T-helper 17 cell (primary cell): ENCODE measurements at places on chromosomes 5 and 9. TPM values are rescaled to one million over a fixed set of nuclear protein-coding genes. Genes with fewer than 3 reads are reported as not detected.

Gene LIFR
- 0.27 TPM for total RNA-seq

Gene NKD2
- total RNA-seq, result not detected

Gene NIM1K
- 0.76 TPM for total RNA-seq

Gene EPB41L4B
- total RNA-seq, result not detected

Gene ZNF462
- 6.0 TPM for total RNA-seq

Gene SLC25A2
- total RNA-seq, result 0.70 TPM

Gene TXNDC8
- total RNA-seq, result not detected

Gene UGT3A1
- not detected for total RNA-seq

- H3K27ac ChIP-seq, result no peak within 1 kb of the TSS
- peaks cover 51% of the 10 kb centered on the region for H3K27me3 ChIP-seq
- DNase-seq, result peak; percentile 25
- peaks cover 15% of the 10 kb centered on the region for H3K4me1 ChIP-seq
Measured at GRCh38 chr5:1008451-1009358, at the start of gene NKD2. NKD2 (plus strand) TSS chr5:1008802; CDS start chr5:1009058, 256 bp downstream.

- no peak overlapping the region for H3K27ac ChIP-seq
- peaks cover 21% of the 10 kb centered on the region for H3K4me1 ChIP-seq
- DNase-seq, result no peak
- no peaks in the 10 kb centered on the region for H3K36me3 ChIP-seq
Measured at GRCh38 chr9:75019022-75019421, 9.1 kb downstream of the CARNMT1 start.
